Ascending aorta (tissue), 2 donors: ENCODE measurements at places on chromosomes 2 and 18.
A peak's percentile ranks its signal among the peaks of the same experiment; 100 is the strongest.

GRCh38 chr18:75074196-75075015 is 134.5 kb downstream of the PTGR3 start:
- peak; percentile 56 for DNase-seq

GRCh38 chr2:129400826-129401225 is 578.6 kb upstream of the RAB6C start:
- DNase-seq, result no peak

DNA sequence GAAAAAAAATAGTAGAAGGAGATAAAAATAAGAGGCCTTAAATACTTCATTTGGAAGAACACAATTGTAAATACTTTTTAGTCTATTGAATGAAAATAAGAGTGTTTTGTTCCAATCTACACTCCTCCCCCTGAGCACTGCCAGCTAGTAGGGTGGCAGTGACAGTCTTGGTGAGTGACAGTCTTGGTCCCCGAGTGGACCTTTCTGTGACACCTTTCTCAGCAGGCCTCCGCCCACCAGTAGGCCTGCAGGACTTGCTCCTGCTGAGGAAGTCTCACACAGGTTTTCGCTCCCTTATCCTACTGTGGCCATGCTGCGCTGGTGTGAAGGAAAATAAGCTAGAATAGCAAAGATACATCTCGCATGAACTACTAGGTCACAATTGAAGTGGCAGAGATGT is 666.8 kb downstream of the NR4A2 start:
- no peak for DNase-seq

DNA sequence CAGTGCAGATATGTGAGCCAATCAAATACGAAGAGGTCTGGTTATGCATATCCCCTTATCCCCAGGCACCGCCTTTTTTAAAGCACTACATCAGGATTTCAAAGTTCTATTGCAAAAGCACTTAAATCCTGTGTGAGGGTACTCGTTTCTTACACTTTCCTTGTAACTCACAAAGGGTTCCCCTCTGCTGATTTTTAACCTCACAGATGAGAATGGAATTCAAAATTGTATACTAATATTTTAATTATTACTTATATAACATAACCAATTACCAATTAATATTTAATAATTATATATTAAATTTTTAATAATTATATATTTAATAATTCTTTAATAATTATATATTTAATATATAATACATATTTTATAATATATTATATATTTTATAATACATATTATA is 126.2 kb upstream of the MAPRE2 start:
- no peak for DNase-seq

DNA sequence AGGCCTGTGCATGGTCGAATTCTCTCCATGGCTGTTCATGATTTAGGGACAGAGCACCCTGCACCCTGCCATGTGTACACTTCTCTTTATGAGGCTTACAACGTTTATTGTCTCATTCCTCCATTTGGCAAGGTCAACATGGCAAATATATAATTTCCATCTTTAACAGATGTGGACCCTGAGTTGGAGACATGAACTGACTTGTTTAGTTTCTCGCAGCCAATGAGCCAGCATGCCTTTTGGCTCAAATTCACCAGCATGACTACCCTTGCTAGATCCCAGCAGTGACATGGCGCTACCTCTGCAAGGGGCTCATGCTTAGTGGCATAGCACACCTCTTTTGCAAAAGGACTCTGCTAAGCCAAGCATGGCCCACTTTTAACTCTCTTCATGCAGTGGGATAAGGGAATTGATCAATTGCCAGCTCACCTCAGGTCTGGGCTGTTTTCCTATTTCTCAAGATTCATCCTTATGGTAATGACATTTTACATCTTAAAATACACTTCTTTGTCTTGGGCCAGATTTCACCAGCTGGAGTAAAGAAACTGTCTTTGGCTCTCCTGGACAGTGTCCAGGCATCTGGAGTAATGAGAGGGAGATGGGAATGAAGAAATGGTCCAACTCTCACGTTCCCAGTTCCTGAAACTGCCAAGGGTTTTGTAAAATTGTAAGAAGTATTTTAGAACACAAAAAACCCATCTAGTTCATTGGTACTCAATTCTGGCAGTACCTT is 159.5 kb downstream of the SETBP1 start:
- no peak for DNase-seq

DNA sequence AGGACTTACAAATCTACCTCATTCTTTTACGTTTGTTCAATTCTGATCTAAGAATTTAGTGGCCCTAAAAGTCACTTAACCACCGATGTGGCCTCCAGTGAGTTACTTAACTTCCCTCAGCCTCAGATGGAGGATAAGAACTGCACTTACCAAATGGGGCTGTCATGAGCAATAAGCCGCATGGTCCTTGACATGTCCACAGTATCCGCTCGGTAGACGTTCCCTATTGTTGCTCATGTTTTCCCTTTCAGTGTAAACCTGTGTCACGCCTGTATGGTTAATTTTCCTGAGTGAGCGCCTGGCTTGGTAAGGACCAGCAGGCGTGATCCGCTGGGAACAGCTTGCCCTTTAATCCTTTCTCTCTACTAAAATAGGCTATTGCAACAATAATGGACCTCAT is 20.3 kb downstream of the SEC11C start:
- no peak for DNase-seq

DNA sequence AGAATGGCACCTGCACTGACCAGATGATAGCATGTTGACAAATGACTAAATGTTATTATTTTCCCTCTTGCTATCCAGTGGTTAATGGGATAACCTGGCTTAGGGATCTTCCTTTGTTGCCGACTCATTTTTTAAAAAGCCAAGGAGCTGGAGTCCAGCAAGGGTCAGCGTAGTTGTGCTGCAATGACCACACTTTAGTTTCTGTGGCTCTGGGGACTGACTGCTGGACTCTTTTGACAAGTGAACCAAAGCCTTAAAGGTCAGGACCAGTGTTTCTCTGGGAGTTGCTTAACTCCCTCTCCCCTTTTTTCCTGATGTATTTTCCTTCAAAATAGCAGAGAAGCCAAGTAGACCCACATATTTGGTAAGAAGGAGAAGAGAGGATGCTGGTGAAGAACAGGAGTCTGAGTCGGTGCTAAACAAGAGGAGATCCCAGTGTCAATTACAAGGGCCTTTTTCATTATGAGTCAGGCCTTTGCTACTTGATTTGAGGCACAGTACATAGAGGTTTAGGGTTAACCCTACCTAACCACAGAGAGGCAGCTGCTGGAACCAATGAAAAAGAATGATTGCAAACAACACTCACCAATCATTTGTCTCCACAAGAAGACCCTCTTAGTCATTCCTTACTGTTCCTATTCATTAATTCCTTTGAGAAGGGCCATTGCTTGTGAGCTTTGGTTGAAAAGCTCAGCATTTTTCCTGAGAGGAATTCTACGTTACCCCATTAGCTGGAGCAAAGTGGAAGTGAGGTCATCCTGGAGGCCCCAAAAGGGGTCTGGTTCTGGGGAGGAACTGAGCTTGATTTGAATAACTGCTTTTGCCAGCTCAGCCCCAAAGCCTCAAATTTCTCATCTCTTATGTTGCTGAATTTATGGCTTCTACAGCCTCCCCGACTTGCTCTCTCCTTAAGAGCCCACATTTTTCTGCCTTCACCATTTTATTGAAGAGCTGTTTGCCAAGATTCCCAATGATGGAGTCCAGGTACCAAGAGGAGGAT is 137.6 kb upstream of the HNMT start:
- DNase-seq, result no peak

- no peak for DNase-seq
These were observed 340.8 kb downstream of the ERBB4 start for GRCh38 chr2:212197776-212198175.

- DNase-seq, result no peak
These were observed 650.8 kb downstream of the DCDC2C start for GRCh38 chr2:4354164-4354563.

DNA sequence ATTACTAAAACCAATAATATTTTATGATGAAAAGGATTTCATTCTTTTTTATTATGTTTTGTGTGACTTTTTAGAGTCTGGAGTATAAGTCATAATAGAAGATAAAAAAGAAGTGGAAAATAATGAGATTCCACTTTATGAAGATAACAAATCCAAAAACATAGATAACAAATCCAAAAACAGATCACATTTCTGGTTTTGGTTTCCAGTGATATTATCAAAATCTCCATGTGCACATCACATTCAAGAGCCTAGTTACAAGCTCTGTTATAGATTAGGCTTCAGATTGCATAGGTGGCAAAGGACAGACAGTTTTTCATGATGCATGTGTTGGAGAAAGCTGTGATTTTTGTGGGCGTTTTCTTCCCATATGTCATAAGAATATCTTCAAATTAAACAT is 648.2 kb downstream of the STK39 start:
- DNase-seq, result no peak

DNA sequence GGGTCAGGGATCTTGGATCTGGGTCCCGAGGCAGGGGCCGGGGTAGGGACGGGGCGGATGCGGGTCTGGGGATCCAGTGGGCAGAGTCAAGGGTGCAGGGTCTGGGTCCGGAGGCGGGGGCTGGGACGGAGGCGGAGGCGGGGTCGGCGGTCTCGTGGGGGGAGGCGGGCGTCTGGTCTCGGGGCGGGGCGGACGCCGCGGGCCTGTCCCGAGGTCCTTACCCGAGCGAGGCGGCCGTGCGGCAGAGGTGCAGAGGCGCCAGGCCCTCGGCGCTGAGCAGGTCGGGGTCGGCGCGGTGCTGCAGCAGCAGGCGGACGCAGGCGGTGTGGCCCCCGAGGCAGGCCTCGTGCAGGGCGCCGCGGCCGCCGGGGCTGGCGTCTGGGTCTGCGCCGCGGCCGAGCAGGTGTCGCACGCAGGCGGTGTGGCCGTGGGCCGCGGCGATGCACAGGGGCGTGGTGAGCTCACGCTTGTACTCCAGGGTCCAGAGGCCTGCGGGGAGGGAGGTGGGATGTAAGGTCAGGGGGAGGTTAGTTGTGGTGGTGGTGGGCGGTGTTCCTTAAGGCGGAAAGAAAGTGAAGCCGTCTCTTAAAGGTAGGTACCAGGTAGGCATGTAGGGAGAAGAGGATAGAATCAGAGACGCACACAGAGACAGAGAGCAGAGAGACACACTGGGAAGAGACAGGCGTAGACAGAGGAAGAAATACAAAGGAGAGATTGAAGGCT is 26.6 kb downstream of the ASB18 start:
- DNase-seq, result no peak

DNA sequence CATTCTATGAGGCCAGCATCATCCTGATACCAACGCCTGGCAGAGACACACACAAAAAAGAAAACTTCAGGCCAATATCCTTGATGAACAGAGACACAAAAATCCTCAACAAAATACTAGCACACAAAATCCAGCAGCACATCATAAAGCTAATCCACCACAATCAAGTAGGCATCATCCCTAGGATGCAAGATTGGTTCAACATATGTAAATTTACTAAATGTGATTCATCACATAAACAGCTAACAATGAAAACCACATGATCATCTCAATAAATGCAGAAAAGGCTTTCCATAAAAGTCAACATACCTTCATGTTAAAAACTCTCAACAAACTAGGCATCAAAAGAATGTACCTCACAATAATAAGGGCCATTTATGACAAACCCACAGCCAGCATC is 65.3 kb downstream of the WDPCP start:
- no peak for DNase-seq

GRCh38 chr2:157480182-157480961 is 36.5 kb upstream of the CYTIP start:
- DNase-seq, result peak; percentile 74

DNA sequence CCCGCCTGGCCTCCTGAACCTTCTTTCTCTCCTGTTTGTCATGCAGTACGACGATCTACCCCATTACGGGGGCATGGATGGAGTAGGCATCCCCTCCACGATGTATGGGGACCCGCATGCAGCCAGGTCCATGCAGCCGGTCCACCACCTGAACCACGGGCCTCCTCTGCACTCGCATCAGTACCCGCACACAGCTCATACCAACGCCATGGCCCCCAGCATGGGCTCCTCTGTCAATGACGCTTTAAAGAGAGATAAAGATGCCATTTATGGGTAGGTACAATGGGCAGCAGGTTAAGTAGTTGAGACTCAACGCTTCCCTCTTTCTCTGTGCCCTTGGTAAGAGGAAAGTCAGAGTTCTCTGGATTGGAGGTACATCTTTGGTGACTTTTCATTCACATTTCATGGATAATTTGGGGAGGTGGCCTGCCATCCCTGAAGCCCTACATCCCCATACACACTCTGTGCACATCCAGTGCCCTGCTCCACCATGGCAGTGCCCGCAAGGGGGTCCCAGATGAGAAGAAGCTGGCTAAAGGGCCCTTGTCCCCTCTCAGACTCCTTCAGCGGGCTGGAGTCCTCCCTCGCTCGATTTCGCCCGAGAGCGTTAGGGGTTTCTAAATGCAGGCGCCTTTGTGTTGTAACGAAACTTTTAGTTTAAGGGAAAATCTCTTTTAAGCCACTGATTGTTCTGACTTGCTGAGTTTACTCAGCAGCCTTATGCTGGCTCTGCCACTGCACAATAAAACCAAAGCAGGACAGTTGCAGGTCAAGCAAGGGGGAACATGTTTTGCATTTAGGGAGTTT is 3.0 kb downstream of the MEIS1 start:
- DNase-seq, result no peak

- no peak for DNase-seq
These were observed 1347.4 kb upstream of the PIK3C3 start for GRCh38 chr18:40607542-40608148.

DNA sequence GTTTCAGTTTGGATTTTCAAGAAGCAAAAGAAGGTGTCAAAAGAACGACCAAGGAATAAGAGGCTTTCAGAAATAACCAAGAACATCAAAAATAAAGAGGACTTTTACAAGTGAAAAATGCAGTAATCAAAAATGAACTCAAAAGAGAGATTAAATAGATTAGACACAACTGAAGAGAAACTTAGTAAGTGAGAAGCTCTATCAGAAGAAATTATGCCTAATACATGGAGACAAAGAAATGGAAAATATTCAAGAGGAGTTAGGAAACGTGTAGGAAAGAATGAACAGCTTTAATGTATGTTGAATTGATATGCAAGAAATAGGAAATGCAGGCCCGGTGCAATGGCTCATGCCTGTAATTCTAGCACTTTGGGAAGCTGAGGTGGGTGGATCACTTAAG is 145.8 kb downstream of the ACOXL start:
- no peak for DNase-seq

DNA sequence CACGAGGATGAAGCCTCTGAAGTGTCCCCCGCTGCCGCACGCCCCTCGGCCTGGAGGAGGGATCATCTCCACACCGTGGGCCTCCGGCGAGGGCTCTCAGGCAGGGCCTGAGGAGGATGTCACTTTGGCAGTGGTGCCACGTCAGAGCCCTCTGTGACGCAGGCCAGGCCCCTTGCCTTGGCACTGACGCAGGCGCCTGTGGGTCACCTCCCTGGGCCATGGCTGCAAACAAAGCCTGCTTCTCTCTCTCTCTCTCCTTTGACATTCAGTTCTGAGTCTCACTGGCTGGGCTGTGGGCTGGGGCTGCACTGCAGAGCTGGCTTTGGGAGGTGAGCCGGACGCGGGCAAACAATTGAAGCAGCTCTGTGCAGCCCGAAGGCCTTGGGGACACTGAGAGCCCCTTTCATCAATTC is 273.7 kb downstream of the TWIST2 start:
- no peak for DNase-seq

- DNase-seq, result no peak
These were observed 234.0 kb downstream of the ZNF516 start for GRCh38 chr18:76260941-76261472.

GRCh38 chr2:70982971-70983370 is 4.5 kb downstream of the ANKRD53 start:
- peak; percentile 54 for DNase-seq

- DNase-seq, result peak; percentile 31
These were observed 76.7 kb upstream of the ACAA2 start for GRCh38 chr18:49890041-49890440.

GRCh38 chr2:172674034-172674967 is 61.3 kb upstream of the RAPGEF4 start:
- no peak for DNase-seq

GRCh38 chr2:209938906-209939305 is 63.5 kb upstream of the RPE start:
- no peak for DNase-seq
